ENCODE measurements at places on chromosomes 2 and 18.

DNA sequence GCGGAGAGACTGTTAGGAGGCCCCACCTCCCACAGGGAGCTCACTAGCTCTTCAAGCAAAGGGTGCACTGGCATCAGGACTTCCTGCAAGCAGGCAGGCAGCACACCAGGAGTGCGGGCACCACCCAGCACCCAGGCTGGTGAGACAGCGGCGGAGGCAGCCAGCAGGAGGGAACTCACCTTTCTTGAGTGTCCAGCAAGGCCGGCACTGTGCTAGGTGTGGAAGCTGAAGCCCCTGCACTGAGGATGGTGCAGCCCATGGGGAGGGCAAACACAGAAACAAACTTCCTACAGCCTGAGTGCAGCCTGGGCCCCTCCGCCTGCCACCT is 100.7 kb upstream of the ID2 start:
- H3K27me3 ChIP-seq, result peaks cover 9% of the 10 kb centered on the region
- peaks cover 14% of the 10 kb centered on the region for H3K4me1 ChIP-seq
- no peak overlapping the region for H3K4me3 ChIP-seq
- DNase-seq, result no peak
- H3K36me3 ChIP-seq, result no peaks in the 10 kb centered on the region

DNA sequence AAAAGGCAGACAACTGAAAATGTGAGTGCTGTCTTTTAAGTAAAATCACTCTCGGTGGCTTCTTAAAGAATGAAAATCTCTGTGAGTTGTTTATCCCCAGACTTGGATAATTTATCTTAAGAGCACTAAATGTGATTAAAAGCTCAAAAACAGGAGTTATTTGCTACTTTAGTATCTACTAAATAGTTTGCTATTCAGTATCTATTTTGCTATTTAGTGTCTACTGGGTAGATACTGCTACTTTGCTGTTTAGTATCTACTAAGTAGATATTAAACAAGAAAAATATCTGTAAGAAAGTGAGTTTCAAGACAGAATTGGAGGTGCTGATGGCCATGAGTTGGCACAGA is 1.4 kb upstream of the KCNG3 start:
- peaks cover 12% of the 10 kb centered on the region for H3K27me3 ChIP-seq
- H3K27ac ChIP-seq, result no peak overlapping the region
- H3K4me3 ChIP-seq, result peak overlapping the region; percentile 89
- no peak for DNase-seq

- no peaks in the 10 kb centered on the region for H3K4me1 ChIP-seq
- H3K4me3 ChIP-seq, result no peak overlapping the region
- no peaks in the 10 kb centered on the region for H3K36me3 ChIP-seq
- no peak for DNase-seq
Observed at GRCh38 chr2:209565896-209566582, 142.2 kb downstream of the MAP2 start.

DNA sequence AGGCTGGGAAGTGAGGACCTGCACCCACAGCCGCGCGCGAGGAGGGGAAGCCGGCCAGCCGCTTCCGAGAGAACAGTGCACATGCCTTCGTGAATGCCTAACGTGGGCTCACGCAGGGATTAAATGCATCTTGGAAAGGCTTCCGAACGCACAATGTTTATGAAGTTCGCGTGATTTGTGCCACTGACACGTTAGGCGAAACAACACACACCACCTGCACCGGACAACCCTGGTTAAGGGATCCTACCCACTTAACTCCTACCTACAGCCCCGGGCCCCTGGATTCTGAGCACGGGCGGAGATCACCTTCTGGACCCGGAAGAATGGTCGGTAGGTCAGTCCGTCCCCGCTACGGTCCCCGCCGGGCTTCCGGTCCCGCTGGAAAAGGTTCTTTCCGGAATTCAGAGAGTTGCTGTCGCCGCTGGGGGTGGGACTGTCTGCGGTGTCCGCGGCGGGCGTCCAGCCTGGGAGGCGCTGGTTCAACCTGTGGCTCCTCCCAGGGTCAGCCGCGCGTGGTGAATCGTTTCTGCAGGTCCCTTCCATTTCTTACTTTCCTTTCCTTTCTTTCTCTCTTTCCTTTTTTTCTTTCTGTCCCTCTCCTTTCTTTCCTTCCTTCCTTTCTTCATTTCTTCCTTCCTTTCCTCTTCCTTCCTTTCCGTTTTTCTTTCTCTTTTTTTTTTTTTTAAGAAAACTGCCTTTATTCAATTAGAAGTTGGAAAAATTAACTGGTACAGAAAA is at the start of gene MTIF2:
Gene MTIF2, minus strand, starts transcription at position 325 of the 738 bp plus-strand sequence. CDS start 5,373 bp downstream, outside the sequence.
- no peaks in the 10 kb centered on the region for H3K36me3 ChIP-seq
- DNase-seq, result peak; percentile 91
- H3K4me3 ChIP-seq, result peak within 1 kb of the TSS; percentile 93

- H3K27me3 ChIP-seq, result peaks cover 3% of the 10 kb centered on the region
- peaks cover 5% of the 10 kb centered on the region for H3K4me1 ChIP-seq
- H3K4me3 ChIP-seq, result no peak overlapping the region
- H3K36me3 ChIP-seq, result no peaks in the 10 kb centered on the region
- no peak overlapping the region for H3K27ac ChIP-seq
- DNase-seq, result no peak
Observed at GRCh38 chr2:234147335-234147861, 96.9 kb downstream of the SPP2 start.

- H3K27me3 ChIP-seq, result no peaks in the 10 kb centered on the region
- no peak overlapping the region for H3K27ac ChIP-seq
- DNase-seq, result no peak
- H3K4me3 ChIP-seq, result no peak overlapping the region
- H3K36me3 ChIP-seq, result no peaks in the 10 kb centered on the region
- H3K4me1 ChIP-seq, result no peaks in the 10 kb centered on the region
Observed at GRCh38 chr2:143083636-143084035, 45.6 kb upstream of the ARHGAP15 start.

- H3K4me1 ChIP-seq, result no peaks in the 10 kb centered on the region
- peaks cover 6% of the 10 kb centered on the region for H3K36me3 ChIP-seq
- no peak for DNase-seq
- H3K4me3 ChIP-seq, result no peak overlapping the region
- H3K27ac ChIP-seq, result no peak overlapping the region
- peaks cover 2% of the 10 kb centered on the region for H3K27me3 ChIP-seq
Observed at GRCh38 chr18:72208920-72209676, 335.0 kb downstream of the CBLN2 start.
